ENCODE measurements at places on chromosomes 12 and 14.

DNA sequence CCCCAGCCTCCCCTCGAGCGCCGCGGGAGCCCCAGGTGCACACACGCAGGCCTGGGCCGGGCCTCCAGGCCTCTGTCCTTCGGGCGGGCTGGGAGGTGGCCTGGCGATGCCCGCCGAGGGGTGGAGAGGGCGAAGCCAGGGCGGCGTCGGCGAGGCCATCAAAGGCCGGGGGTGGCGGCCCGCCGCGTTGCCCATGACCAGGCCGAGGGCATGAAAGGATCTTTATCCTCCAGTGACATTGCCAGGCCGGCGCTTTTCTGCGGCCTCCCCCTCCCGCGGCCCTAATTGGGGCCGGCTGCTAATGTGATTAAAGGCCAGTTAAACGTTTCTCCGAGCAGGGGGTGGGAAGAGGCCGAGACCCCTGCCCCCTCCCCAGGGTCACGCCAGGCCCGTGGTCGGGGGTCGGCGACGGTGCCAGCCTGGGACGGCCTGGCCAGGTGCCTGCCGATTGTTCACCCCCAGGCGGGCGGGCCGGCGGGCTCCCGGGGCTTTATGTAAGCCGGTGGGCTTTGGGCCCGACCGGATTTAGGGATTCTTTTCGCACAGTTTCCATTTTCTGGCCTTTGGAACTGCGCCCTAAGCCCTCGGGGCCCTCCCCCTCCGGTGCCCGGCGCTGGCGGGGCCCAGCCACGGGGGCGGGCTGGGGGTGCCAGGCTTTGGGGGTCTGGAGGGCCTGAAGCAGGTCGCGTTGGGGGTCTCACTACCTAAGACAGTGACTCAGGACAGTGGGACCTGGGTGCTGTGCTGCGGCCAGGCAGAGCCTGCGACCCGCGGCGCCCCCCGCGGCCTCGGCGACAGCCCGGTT lies 103.2 kb upstream of the DIO3 start:
- no peak for DNase-seq

DNA sequence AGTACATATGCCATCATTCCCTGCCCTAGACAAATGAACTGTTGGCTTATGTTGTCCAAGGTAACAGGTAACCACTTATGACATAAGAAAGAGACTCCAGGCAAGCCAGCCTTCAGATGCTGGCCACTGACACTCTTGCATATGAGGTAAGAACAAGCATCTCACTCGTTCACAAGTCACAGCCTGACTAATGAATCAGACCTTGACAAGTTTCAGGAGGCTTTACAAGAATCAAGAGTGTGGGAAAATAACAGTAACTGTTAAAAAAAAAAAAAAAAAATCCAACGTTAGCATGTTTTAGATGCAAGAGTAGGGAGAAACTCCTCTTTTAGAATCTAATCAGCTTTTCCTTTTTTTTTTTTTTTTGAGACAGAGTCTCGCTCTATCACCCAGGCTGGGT lies 40.7 kb downstream of the ZFYVE1 start:
- DNase-seq: no peak

DNA sequence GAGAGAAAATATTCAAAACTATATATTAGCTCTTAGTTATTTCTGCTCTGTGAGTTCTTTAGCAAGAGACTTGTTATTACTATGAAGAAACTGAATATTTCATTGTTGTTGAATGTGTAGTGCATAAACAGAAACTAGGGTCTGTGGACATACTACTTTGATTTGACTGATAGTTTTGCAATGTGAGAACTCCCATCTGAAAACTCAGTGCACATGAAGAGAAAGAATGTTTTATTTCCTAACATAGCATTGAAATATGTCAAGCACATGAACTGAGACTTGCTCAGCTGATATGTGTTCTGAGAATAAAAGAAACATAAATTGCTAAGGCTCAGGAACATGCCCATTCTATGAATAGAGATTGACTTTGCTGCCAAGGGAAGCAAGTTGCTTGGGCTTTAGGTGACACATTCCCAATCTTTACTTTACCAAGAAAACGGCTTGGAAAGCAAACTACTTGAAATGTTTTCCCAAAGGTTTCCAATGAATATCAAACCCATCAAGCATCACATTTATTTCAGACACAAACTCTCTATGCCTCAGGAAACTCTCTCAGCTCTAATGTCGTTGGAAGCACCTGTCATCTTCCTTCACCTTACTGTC lies 290.4 kb downstream of the SLC16A7 start:
- no peak for DNase-seq

- no peak for DNase-seq
Observed at GRCh38 chr14:81298911-81299310, 78.2 kb upstream of the GTF2A1 start.

DNA sequence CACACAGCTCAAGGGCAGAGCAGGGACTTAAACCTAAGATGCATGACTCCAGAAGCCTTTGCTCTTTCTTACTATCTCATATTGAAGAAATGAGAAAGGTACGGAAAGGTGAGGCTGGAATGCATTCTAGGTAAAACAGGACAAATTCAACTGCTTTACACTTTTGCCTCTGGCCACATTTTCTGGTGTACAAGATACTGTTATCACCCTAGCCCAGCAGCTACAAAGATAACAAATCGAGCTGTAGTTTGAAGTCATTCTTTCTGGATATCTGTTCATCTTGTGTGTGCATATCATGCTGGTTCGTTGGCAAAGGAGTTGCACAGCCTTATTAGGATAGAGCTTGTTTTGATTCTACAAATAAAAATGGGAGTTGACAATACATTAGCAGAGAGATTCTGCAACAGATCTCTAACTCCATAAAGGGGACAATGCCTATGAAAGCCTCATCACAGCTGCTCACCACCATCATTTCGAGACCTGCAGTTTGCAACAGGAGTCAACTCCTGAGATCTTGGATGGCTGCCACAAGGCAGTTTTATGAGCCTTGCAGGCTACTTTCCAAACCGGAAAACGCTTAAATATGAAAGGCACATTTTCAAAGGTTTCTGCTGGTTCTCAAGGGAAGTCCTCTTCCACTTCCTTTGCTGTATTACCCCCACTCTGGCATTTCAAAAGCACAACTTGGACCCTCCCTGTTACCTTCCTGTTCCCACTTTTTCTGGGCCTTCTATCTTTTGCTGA lies 64.9 kb downstream of the STXBP6 start:
- no peak for DNase-seq

DNA sequence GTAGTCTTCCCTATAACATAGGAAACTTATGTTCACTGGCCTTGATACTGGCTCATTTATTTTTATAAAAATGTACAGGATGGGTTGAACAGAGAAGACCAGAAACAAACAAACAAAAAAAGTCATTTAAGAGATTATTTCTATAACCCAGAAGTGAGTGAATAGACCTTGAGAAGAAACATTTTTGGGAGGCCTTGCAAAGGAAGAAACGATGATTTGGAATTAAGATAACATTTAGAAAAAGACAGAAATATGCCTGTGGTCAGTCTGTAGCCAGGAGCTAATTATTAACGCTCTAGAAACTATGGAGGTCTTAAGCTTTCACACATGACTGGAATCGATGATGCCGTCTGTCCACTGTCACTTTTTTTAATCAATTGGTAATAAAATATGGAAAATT lies 264.0 kb downstream of the EGLN3 start:
- DNase-seq: no peak

DNA sequence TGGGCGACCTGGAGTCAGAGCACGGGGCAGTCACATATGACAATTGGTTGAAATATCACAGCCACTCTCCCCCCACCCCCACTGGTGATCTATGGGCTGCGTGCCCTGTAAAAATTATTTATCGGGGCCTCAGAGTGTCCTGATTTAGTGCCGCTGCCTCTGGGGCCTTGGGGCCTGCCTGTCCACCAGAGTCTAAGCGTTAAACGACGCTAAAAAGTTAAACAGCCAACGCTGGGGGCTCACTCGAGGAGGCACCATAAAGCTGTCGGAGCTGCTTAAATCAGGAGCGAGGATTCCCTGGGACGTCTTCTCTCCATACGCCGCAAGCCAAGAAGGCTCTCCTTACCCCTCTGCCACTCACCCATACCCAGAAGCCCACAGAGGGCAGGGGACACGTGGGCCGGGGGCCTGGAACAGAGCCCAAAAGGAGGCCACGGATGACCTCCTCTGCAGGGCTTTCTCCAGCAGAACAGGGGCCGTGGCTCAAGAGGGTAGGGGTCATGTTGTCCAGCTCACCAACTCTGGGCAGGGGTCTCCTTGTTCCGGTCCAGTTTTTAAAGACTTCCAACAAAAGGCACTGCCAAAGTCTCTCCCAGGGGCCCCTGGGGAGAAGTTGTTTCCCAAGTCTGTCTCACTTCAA lies 42.2 kb downstream of the SMUG1 start:
- no peak for DNase-seq

DNA sequence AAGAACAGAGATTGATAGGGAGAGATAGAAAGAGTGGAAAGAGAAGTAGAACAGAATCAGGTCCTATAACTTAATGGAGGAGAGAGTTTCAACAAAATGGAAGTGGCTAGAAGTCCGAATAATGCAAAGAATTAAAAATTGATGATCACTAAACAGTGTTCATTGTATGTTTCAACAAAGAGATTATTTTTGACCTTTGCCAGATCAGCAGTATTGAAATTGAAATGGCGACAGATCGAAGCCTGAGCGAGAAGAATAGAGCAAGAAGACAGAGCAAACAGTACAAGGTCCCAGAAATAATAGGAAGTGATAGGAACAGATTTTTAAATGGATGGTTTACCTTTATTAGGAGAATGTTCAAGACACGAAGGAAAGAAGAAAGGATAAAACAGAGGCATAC lies 1012.8 kb upstream of the FBXO33 start:
- DNase-seq: no peak

DNA sequence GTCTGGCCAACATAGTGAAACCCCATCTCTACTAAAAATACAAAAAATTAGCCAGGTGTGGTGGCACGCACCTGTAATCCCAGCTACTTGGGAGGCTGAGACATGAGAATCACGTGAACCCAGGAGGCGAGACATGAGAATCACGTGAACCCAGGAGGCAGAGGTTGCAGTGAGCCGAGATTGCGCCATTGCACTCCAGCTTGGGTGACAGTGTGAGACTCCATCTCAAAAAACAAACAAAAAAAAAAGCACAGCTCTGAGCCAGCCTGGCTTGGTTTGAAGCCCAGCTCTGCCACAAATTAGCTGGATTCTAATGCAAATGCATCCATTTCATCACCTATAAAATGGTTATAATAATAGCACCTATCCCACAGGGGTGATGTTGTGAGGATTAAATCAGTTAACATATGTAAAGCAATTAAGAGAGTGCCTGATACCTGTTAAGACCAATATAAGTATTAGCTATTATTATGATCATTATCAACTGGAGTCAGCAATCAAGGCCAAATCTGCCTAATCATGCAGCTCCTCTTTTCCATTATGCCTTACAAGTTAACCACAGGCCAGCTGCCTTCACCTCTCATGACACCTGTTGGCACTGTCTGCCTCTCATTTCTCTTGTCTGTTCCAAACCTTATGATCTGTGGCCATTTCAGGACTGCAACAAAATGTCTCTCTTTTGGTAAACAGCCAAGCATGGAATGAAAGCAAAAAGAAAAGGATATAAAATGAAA lies 2.1 kb downstream of the GNPTAB start:
- DNase-seq: no peak

GRCh38 chr12:118553856-118554504 lies 177.6 kb downstream of the SUDS3 start:
- no peak for DNase-seq

DNA sequence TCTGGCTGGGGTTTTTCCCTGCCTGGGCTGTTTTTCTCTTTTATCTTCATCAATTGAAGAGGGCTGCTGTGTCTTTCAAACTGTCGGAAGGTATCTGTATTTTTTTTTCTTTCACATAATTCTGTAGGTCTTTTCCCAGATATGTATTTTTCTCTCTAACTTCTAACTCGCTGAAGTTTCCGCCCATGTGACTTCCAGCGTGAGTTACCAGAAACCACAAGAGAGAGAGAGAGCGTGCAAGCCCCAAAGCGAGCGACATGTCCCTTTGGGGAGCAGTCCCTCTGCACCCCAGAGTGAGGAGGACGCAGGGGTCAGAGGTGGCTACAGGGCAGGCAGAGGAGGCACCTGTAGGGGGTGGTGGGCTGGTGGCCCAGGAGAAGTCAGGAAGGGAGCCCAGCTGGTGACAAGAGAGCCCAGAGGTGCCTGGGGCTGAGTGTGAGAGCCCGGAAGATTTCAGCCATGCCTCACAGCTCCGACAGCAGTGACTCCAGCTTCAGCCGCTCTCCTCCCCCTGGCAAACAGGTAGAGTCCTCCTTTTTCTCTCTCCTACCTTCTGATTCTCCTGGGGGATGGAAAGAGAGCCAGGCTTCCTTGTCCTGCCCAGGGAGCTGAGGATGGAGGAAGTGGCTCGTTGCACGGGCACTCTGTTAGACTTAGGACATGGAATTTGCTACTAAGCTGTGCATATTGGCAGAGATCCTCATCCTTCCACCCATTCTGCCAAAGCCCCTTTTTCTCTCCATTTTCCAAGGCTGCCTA lies at the start of gene BATF:
Gene BATF, plus strand, starts transcription at position 246 of the 759 bp plus-strand sequence. Its CDS starts 214 bp downstream, at position 460.
- DNase-seq: no peak

GRCh38 chr14:77544571-77544970 lies 46.0 kb upstream of the ISM2 start:
- no peak for DNase-seq

DNA sequence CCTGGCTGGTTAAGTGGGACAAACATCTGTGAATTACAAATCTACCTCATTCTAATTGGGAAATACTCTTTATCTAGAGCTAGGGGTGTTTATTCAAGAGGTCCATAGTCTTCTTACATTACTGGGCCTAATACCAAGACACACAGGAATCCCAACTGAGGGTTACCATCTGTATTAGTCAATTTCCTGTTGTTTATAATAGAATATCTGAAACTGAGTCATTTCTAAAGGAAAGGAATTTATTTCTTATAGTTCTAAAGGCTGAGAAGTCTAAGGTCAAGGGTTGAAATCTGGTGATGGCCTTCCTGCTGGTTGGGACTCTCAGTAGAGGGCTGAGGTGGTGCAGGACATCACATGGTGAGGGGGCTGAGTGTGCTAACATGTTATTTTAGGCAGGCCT lies 36.0 kb downstream of the RTRAF start:
- DNase-seq: no peak

- DNase-seq: no peak
Observed at GRCh38 chr14:64753999-64754398, 49.8 kb downstream of the PLEKHG3 start.

GRCh38 chr12:89176676-89177075 lies 175.6 kb downstream of the DUSP6 start:
- DNase-seq: no peak

DNA sequence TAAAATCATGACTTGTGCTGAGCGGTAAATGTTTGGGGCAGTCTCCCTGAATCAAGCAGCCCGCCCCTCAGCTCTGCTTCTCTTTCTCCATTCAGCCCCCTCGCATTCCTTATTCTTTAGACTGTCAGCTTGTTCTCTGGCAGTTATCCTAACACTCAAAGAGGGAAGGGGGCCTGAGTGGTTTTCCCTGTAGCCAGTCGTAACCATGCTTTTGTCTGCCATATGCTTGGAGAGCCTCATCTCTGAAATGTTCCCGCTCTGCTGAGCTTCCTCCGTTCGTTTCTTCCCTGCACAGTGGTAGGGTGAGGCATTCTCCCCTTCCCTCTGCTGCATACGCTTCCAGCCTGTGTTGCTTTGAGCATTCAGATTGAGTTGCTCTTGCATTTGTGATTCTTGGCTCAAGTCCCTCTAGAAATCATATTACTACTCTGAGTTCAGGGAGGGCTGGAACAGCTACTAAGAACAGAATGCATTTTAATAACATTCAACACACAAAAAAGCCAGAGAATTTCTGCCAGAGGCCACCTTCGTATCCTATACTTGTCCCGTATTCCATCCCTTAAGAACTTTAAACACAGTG lies 119.7 kb downstream of the FBXL14 start:
- no peak for DNase-seq

Measured in heart right ventricle (tissue), 16 donors.